Mesenteric fat pad (tissue), 1 donor: ENCODE measurements at places on chromosomes 1 and 21.

- DNase-seq, result no peak
These were observed 16.6 kb downstream of the CDKN2C start for GRCh38 chr1:50986653-50987052.

DNA sequence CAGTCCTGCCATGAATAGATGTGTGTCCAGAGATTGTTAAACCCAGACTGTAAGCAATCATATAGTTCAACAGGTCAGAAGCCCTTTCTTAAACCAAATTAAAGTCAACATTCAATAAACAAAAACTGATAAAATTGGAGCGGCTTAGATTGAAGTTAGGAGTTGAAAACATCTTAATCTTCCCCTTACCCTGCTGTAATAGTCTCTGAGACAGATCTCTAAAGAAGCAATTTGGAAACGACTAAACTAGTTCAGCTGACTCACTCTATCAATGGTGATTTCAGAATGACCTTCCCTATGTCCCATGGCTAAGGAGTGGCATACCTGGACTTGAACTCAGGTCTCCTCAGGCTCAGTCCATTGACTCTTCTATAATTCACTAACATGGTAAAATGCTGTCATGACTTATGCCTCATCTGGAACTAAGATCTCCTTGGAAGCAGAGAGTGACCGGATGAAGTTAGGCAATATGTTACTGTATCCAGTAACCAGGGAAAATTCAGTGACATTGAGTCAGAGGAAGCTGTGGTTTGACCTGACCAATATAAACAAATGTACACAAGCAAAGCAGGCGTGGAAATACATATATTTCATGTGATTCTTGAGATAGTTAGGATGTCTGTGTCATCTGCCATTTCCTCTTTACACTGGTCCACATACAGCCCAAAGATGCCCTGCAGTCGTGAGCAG, 30.1 kb downstream of the SGIP1 start:
- DNase-seq, result no peak

DNA sequence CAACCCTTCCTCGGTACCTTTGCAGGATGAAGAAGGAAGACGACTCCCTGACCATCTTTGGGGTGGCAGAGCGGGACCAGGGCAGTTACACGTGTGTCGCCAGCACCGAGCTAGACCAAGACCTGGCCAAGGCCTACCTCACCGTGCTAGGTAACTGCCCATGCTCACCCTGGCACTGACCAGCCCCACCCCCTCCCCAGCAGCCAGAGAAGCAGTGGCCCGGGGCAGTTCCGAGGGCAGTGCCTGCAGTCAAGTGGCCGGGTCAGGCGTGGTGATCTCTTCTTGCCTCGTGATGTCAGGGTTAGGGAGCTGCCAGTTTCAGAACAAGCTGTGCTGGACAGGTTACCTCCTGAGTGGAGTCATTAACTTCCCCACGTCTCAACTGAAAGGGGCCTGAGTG, 66.4 kb upstream of the CNTN2 start:
- no peak for DNase-seq

DNA sequence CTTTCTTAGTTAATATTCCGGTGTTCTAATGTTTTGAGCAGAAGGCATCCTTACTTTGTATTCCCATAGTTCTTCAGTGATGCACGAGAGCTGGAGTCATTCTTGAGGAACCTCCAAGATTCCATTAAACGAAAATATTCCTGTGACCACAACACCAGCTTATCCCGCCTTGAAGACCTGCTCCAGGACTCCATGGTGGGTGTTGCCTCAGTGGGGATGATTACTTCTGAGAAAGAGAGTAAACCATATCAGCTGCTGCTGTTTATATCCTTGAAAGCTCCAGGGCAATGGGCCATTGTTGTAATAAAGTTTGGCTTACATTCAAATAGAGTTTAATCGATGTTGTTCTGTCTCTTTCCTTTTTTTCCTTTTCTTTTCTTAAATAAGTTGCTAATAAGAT, 93.1 kb downstream of the MACF1 start:
- no peak for DNase-seq

GRCh38 chr1:65368403-65368802, 52.1 kb upstream of the LEPR start:
- no peak for DNase-seq

- DNase-seq, result no peak
These were observed 48.6 kb downstream of the PTPRC start for GRCh38 chr1:198687429-198687828.

- DNase-seq, result no peak
These were observed 9.9 kb upstream of the TSNAX start for GRCh38 chr1:231518485-231519034.

DNA sequence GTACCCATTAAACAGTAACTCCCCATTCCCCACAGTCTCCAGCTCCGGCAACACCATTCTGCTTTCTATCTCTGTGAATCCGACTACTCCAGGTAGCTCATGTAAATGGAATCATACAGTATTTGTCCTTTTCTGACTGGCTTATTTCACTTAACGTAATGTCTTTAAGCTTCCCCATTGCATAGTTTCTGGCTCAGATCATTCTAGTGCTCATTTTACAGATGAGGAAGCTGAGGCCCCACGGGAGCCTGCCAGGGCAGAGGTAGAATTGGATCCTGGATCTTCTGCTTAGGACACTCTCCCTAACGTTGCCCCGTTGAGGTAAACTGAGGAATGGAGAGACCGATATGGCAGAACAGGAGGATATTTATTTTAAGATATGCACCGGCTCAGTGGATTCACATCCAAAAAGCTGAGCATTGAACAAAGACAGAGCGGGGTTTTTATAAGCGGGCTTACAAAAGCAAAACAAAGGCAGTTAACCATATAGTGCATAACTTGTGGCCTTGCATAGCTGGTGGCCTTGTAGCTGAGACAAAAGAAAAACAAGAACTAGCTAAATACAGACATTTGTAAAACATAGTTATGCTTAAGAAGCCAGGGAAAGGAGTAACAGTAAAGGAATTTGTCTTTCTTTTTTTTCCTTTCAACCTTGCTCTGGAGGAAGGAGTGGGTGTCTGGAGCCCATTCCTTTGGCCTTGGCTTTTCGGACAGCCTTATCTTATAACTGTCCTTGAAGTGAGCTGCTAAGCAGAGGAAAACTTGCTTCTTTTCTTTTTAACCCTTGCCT, 15.3 kb upstream of the KLHDC8A start:
- DNase-seq, result peak; percentile 20

GRCh38 chr1:178684542-178685000, 40.5 kb upstream of the RALGPS2 start:
- no peak for DNase-seq

DNA sequence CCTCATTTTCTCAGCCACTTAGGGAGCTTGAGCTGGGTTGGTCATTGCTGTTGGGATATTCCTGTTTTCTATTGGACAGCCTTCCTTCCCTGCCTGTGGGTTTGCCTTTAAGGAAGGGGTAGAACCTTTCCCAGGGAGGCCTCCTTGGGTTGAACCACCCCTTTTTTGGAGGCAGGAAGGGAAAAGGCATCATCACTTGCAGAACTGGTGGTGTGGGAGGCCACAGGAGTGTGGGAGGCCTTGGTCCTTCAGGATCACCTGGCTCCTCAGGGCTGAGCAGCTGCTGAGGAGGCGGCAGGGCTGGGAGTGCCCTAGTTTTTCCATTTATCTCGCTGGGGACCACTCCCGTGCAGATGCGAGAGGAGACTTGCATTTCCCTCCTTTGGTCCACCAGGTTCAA, 667 bp upstream of the CYB561D1 start:
- no peak for DNase-seq

GRCh38 chr1:94379615-94380014, 38.6 kb upstream of the ABCD3 start:
- DNase-seq, result no peak

GRCh38 chr1:79599257-79599656, 592.7 kb upstream of the ADGRL4 start:
- DNase-seq, result no peak

- DNase-seq, result no peak
These were observed 58.1 kb downstream of the SERBP1 start for GRCh38 chr1:67372136-67372535.

DNA sequence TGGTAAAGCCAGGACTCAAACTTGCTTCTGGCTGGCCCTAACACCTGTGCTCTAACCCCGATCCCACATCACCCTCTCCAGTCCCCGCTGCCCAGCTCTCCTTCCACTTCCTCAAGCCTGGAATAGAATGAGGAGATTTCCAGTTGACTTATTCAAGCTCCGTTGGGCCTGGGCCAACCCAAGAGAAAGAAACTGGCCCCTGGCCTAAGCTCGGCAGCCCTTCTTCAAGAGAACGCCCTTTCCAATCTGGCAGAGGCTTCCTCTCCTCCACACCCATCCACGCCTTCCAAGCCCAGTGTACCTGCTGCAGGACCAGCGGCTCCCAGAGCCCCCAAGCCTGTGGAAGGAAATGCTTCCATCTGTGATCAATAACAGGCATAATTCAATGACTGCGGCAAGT, 51.9 kb downstream of the LRRN2 start:
- DNase-seq, result no peak

GRCh38 chr1:157419845-157420542, 132.3 kb downstream of the FCRL5 start:
- DNase-seq, result no peak

DNA sequence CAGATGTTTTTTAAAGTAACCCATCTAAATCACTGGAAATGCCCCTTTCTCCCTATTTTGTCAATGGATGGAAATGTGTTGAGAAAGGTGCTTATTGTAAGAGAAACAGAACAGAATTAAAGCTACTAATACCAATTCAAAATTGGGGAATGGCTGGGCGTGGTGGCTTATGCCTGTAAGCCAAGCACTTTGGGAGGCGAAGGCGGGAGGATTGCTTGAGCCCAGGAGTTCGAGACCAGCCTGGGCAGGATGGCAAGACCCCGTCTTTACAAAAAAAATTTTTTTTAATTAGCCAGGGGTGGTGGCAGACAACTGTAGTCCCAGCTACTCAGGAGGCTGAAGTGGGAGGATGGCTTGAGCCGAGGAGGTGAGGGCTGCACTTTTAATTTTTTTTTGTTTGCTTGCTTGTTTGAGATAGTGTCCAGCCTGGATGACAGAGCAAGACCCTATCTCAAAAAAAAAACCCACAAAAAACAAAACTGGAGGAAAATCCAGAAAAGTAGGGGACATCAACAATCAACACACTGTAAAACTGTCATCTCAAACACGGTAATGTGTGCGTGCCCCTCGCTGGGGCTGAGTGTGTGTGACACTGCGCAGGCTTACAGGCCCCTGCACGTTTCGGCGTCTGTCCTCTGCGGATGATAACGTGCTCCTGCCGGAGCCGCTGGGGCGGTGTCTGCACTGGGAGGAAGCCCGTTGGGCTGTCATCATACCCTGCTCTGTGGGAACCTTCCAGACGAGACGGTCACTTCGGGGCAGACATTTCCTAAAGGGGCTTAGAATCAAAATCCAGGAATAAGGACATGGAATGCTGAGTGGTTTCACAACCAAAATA, 11.6 kb upstream of the POFUT2 start:
- peak; percentile 87 for DNase-seq

DNA sequence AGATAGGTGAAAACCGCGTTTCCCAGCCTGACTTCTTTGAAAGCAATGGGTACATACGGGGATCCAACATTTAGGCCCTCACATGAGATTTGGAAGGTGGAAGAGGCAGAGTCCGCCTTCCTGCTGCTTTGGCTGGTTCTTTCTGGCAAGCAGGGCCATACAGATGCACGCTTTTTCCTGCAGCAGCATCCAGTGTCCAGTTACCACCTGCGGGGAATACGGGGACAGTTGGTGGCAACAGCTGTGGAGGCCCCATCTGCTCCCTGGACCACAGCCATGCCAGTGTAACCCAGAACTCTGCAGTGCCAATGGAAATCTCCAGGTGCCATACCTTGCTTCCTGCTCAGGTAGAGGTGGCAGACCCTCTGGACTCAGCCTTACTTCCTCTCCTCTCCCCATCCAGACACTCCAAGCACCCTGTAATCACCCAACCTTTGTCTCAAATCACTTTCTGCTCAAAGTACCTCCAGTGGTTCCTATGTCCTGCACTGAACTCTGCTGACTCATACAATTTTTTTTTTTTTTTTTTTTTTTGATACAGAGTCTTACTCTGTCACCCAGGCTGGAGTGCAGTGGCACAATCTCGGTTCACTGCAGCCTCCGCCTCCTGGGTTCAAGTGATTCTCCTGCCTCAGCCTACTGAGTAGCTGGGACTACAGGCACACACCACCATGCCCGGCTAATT, 68.3 kb downstream of the SLC16A1 start:
- DNase-seq, result no peak

GRCh38 chr1:74205266-74205665, 7.2 kb downstream of the FPGT start:
- DNase-seq, result no peak
